ENCODE measurements at places on chromosomes 12 and 14.

DNA sequence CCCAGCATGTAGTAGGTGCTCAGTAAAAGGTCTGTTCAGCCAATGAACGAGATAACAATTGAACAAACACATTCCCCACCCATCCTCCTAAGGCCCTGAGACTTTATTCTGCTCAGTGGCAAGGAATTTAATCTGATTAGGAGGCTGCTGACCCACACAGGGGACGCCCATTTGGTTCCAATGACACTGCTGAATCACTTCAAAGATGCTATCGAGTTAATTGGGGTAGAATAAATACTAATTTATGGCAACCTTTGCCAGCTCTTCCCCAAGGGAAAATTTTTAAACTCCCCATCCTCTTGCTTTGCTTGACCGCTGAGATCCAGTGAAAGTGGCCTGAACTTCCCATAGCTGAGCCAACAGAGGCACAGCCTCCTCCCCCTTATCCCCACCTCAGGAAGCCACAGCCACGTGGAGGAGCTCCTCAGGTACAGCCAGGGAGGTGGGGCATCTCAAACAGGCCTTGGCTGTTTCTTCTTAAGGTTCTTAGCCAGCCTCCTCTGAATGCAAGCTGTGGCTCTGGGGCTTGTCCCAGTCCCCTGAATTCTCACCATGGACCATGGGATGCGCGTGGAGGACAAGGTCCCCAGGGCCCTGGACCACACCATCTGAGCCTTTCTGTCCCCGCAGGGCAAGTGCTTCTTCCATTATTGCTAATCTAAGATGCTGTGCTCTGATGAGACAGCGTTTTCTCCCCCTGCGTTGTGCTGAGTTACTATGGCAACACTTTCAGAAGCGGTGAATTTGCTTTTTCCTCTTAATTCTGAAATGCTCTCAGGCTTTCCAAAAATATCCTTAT, 26.7 kb downstream of the C14orf132 start:
- no peak for DNase-seq

DNA sequence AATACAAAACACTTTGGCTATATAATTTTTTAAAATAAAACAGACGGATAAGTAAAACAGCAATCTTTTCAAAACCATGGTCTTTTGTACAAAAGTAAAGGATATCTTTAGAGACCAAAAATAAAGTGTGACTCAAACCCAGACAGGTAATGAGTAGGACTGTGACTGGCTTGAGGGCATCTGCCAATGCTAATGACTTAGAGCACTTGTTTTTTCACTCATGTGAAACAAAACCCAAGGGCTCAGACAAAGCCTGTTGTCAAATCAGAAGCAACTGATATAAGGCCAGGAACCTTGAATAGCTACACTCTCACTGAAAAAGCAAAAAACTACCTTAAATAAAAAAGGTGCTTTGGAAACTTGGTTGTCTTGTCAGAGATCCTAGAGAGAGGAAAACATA, 357.4 kb downstream of the TMEM117 start:
- no peak for DNase-seq

DNA sequence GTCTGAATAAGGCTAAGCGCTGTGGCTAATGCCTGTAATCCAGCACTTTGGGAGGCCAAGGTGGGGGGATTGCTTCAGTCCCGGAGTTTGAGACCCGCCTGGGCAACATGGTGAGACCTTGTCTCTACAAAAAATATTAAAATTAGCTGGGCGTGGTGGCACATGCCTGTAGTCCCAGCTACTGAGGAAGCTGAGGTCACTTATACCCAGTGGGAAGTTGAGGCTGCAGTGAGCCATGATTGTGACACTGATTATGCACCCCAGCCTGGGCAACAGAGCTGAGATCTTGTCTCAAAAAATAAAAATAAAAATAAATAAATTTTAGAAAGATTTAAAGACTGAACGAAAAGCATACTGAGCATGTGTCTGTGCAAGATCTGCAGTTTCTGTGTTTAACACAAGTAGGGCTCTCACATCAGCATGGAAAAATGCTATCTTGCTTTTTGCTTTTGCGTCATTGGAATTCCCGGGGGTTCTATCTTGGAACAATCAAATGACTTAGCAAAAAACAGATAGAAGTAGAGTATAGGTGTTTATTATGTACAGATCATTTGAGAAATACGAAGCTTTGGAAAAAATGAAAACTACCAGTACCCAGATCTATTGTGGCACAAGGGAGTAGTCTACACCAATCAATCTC, 161.9 kb downstream of the CAPZA3 start:
- peak; percentile 74 for DNase-seq

DNA sequence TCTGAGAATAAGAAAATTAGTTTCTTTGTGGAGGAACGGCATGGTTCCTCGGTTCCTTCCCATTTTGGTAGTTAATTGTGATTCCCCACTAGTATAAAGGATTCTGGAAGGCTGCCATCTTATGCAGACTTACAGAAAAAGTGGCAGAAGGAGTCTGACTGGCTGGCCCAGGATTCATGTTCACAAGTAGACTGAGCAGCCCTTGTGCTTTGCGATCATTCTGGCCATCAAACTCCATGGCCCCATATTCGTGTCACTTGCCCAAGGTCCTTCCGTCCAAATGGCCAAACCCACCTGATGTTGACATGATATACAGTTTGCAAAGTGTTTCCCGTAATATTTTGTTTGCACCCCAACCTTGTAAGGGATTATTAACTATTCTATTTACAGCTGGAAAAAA, 297.2 kb upstream of the AMIGO2 start:
- DNase-seq, result no peak

DNA sequence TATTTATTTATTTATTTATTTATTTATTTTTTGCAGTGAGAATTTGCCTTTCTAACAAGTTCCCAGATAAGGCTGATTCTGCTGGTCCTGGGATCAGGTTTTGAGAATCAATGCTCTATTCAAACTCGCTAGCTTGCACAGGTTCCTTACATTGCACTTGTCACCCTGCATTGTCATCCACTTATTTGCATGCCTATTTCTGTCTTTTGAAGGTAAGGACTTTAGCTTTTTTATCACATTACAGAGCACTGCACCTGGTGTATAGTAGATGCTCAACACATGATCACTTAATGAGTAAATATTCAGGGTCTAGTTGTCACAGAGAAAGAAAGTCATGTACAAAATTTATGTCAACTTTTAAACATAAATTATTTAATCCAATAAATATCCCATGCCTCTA, 219.7 kb upstream of the BTG1 start:
- DNase-seq, result no peak
